CD4-positive, alpha-beta T cell (primary cell): ENCODE measurements at places on chromosomes 1 and 21.

DNA sequence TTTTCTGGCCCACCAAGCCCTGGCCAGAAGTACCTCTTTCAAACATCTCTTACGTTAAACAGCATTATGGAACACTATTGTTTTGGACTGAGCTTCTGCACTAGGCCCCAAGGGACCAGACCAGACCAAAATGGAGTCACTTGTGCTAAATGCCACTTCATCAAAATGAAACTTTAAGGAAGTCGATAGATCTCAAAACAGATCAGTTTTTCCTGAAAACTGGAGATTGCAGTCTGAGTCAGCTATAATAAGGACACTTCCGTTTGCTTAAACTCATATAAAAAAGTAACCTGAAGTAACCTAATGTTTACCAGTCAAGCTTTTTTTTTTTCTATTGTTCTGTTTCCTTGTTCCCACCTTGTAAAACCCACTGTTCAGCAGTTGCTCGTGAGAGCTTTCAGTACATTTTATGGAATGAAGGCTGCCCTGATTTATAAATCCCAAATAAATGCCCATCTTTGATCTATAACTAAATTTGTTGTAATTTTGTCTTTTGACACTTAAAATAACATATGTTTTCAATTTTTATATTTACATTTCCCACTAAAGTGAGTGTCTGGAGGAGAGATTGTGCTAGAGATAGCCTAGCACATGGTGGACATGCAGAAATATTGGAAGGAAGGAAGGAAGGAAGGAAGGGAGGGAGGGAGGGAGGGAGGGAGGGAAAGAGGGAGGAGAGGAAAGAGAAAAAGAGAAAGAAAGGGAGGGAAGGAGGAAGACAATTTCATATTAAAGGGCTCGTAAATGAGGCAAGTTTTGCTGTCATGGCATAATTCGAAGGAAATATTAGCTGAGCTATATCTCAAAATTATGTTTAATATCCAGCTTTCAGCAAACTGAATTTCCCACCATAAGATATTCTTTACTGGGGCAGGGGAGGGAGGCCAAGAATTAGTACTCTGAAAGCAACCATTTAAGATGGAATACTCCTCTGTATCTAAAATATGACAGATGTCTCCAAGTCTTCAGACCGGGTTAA, 77.0 kb upstream of the CXADR start:
- DNase-seq, result no peak

- DNase-seq, result no peak
These were observed 1573.5 kb downstream of the BRINP3 start for GRCh38 chr1:188904201-188904600.

DNA sequence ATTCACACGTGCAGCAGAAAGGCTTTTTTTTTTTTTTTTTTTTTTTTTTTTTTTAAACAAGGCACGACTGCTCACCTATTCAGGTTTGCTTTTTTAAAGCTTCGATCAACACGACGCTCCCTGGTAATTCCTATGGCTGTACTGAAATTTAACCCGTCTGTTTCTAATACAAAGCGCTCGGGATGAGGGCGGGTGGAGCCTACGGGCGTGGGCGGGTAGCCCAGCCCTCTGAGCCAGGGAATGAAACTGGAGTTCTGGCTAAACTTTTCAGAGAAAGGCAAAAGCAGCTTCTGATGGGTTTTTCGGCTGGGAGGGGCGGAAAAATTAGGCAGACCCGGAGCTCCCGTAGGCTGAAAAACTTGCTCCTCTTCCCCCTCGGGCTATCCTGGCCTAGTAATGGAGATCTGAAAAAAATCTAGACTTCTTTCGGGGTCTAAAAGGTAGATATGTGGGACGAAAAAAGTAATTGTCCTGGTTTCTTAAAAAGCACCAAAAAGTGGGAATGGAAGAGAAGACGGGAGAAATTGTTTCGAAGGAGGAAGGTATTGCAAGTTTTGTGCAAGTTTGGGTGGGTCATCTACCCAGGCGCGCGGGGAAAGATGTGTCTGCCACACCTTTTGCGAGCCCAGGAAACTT, 7.4 kb downstream of the NR5A2 start:
- no peak for DNase-seq

- DNase-seq, result no peak
These were observed 14.6 kb downstream of the SSBP3 start for GRCh38 chr1:54391450-54392209.

DNA sequence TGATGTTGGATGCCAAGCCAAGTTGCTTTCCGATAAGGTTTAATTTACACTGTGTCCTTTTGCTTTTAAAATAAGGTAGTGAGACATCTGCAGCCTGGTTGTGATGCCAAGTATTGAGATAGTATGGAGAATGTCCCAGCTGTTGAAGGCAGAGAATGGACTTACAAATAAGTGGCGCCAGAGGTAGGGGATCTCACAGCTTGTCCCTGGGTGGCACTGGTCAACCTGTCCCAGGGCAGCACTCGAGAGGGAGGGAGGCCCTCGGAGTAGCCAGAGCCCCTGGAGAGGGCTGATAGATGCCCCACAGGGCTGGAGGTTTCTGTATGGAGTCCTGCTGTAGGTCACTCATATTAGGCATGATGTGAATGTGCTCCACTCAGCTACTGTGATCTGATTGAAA, 98.5 kb downstream of the GALNT2 start:
- no peak for DNase-seq

- no peak for DNase-seq
These were observed 5.2 kb downstream of the SIPA1L2 start for GRCh38 chr1:232624546-232625281.

DNA sequence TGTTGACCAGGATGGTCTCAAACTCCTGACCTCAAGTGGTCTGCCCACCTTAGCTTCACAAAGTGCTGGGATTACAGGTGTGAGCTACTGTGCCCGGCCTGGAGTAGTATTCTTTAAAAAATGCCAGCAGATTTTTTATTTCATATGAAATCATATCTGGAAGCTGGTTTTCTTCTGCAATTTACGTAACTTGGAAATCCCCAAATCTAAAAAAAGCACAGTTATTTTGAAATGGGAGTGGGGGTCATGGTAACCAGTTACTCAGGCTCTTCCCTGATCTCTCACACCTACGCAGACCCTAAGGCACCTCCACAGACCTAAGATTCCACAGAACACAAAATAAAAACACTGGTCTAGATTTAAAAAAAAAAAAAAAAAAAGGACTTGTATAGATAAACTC, 219.8 kb downstream of the DAB1 start:
- no peak for DNase-seq

DNA sequence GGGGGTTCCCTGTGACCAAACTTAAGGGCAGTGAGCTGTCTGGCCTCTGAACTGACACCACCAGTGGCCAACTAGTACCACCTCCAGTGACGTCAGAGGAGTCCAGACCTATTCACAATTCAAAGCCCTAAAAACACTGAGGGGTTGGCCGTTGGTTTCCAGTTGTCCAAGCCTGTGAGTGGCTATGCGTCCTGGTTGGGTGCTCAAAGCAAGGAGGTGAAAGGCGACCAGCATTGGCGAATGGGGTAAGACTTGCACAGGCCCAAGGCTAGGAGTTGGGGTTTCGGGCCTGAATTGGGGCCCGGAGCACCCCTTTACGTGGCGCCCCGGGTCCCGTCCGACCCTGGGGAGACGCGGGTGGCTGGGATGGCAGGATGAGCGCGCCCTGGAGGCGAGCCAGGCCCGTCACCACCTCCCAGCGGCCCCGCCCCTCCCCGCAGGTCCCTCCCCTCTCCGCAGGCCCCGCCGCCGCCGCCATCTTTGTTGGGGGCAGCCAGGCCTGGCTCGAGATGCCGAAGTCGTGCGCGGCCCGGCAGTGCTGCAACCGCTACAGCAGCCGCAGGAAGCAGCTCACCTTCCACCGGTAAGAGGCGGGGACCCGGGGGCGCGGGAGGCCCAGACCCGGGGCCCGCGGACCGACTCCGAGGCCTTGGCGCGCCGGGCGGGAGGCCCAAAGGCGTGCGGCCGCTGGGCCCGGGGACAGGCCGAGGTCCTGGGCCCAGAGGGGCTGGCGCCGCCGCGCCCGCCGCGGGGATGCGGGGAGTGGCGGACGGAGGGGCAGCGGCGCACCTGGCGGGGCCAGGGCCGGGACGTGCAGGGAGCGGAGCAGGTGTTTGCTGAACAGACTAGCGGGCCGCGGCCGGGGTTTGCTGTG, at the start of gene THAP3:
Gene THAP3 (plus strand): TSS at position 159 of the 874 bp plus-strand sequence. CDS start 351 bp downstream, at position 510.
- DNase-seq, result peak; percentile 94

DNA sequence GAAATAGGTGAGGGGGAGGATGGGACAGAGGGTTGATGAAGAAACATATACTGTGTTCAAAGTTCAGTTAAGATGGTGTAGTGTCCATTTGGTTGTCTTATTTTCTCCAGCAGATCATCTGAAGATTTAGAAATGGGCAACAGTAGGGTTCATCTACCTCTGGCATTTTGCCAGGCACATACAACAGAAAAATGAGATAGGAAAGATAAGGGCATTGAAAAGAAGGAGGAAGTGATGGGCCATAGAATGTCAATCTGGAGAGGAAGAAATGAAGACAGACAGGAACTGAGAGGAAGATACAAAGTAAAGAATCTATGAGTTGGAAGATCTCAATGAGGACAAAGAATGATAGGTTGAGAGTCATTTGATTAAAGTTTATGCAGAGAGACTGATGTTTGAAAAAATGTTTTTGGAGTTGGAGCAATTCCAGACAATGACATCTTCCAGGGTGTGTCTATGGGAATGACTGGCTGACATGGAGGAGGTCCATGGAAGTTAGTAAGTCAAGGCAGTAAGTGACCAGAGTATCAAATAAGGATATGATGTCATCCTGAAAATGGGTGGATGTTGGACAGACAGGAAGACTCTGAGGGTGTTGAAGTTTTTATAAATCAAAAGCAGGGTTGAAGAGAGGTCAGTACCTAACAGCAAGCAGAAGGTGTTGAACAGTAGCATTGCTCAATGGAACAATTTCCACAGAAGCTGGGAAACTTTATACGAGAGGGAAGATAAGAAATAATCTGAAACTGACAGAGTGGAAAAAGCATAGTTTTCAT, 18.7 kb upstream of the CD55 start:
- DNase-seq, result no peak

GRCh38 chr1:56404066-56404465, 175.3 kb downstream of the PLPP3 start:
- DNase-seq, result no peak

- no peak for DNase-seq
These were observed 3.4 kb downstream of the SEMA6C start for GRCh38 chr1:151143057-151143435.

- no peak for DNase-seq
These were observed 6.4 kb downstream of the MYOM3 start for GRCh38 chr1:24105368-24106160.

DNA sequence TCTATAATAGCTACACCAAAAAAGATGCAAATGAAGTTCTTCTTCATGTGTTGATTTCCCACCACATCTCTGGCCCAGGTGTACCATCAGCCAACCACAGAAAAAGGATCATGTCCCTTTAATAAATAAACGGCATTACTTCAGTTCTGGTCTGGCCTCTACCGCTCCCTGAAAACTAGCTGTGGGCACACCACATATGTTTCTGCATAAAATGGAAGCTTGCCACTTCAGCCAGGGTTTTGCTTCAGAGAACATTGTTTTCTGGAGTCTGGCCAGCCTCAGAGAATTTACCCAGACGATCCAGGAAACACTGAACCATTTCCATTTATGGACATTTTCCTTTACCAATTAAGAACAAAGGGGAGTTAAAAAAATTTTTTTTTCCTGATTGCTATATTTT, 5.8 kb upstream of the LAMC2 start:
- no peak for DNase-seq

GRCh38 chr1:150791585-150791984, 16.5 kb downstream of the CTSK start:
- no peak for DNase-seq
